Activated CD4-positive, alpha-beta memory T cell treated with anti-CD3 and anti-CD28 coated beads, Interleukin-2, amount 10 ng/mL, durations not matched to agents 7 days and 5 days (primary cell): ENCODE measurements at places on chromosomes 13 and 19.

GRCh38 chr13:35961461-35962220, 169.5 kb downstream of the DCLK1 start:
- DNase-seq = no peak

DNA sequence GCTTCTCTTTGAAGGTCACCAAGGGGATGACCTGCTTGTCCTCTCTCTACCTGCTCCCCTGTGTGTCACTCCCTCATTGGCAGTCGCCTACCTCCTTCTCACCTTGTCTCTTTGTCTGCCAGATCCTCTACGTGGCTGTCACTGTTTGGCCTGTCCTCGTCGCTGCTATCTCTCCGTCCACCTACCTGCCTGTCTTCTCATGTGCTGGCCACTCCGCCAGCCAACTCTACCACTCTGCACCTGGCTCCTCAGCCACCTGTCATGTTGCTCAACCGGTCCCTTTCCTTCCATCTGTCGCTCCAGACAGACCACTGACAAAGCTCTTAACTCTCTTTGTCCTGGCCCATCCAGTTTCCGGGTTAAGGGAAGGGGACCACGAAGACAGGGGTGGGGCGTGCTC, at the start of gene KLK12:
TSS of gene KLK12 (minus strand) at position 299 of the 400 bp plus-strand sequence. CDS start 381 bp downstream, outside the sequence.
- DNase-seq = no peak

- no peak for DNase-seq
Observed at GRCh38 chr13:81304121-81304659, 963.3 kb upstream of the SPRY2 start.

GRCh38 chr13:40024967-40025714, 369.7 kb downstream of the COG6 start:
- DNase-seq = no peak

DNA sequence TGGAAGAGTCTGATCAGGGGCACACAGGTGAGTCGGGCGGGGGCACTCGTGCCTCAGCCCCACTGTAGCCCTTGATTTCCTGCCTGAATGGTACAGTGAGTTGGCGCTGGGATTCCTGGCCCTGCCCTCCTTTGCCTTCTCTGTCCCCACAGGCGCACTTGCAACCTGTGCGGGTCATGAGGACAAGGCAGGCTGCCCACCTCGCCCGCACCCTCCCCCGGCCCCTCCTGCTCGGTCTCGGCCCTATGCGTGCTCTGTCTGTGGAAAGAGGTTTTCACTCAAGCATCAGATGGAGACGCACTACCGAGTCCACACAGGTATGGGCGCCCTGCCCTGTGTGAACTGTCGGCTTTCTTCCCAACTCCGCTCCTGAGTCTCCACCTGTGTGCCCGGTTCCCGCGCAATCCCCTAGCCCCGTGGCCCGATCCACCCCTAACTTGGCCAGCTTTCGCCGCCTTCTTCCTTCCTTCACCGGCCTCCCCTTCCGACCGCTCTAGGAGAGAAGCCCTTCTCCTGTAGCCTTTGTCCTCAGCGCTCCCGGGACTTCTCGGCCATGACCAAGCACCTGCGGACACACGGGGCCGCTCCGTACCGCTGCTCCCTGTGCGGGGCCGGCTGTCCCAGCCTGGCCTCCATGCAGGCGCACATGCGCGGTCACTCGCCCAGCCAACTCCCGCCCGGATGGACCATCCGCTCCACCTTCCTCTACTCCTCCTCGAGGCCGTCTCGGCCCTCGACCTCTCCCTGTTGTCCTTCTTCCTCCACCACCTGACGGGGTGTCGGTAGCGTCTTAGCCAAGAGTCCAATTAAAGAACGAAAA, 1.6 kb upstream of the KMT2B start:
- peak; percentile 36 for DNase-seq

- no peak for DNase-seq
Observed at GRCh38 chr13:22470075-22470474, 710.7 kb upstream of the SGCG start.

DNA sequence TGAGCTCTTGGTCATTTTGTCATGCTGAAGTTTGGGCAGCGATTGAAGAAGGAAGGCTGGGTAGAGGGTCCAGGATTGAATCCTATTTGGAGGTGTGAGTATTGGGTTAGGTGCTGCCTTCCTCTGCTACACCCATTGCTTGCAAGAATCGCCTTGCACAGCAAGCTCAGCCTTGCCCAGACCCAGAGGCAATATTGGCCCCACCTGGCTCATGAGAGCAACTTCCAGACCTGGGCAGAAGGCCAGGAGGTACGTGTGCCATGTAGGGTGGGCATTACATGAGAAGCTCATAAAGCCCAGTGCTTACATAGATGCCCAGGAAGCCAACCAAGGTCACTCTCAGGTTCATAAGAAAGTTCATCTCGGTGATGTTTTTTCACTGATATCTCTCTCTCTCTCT, 718.0 kb downstream of the EFNB2 start:
- no peak for DNase-seq

- peak; percentile 87 for DNase-seq
Observed at GRCh38 chr19:1133471-1133929, 29.7 kb downstream of the GPX4 start.

- no peak for DNase-seq
Observed at GRCh38 chr19:30692181-30692811, 320.1 kb downstream of the ZNF536 start.

DNA sequence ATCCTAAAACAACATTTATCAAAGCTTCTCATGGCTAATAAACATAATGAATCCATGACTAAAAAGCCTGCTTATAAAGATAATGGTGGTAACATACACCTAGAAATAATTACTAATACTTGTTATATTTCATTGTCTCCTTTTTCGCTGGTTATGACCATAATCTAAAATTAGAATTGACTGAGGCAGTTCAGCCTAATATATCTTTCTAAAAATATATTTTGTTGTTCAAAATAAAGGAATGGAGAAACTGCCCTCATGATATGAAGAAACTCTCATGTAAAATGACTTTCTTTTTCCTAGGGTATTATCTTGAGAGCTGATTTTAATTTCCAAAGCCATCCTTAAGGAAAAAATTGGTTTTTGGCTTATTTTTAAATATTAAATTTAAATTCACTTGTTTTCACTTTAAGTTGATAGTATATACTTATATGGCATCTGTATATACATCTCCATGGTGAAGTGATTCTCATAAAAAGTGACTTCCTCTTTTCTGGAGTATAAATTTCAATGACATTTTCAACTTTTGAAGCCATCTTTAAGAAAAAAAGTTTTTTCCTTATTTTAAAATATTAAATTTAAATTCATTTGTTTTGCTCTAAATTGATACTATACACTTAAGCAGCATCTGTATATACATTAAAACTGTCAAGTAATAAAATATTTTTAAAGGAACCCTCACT, 204.6 kb downstream of the VWA8 start:
- no peak for DNase-seq

DNA sequence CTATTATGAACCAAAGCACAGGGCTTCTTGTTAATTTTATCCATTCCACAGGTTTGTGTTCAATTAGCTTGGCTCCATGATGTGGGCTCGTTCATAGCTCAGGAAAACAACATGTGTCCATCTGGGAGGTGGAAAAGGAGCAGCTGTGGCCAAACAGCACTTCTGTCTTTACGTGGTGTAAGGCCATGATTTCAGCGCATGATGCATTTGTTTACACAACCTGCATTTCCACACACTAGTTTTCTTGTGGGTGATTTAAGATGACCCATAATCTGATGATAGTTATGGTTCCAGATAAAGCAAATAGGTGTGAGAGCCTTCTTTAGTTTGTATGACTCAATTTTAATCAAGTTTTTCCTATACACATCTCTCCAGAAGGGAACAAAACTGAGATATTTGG, 101.7 kb downstream of the TNFRSF19 start:
- DNase-seq = no peak

DNA sequence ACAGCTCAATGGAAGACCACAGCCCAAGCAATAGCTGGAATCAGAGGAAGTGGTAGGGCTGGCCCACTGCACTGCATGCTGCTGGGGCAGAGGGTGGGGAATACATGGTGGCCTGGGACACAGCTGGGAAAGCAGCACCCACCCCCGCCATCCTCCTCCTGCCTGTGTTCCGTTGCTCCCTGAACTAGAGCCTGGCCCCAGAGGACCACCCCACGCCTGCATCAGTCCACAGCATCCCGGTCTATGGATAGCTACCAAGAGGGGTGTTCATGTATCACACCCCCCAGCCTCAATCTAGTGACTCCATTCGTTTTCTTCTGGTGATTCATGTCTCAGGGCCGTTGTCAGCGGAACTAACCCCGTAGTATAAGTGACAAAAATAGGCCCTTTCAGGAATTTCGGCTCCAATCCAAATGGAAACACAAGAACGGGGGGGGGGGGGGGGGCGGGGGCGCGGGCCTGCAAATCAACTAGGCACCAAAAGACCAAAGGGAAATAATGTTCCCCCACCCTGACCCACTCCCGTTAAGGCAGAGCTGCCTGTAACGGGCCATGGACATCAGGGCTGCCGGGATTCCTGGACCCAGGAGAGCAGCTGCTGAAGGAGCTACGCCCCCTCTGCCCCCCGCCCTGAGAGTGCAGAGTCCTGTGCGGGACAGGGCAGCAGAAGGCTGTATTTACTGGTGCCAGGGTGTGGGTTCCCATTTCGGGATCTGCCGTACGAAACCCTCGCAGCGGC, 18.9 kb upstream of the EPHX3 start:
- no peak for DNase-seq

DNA sequence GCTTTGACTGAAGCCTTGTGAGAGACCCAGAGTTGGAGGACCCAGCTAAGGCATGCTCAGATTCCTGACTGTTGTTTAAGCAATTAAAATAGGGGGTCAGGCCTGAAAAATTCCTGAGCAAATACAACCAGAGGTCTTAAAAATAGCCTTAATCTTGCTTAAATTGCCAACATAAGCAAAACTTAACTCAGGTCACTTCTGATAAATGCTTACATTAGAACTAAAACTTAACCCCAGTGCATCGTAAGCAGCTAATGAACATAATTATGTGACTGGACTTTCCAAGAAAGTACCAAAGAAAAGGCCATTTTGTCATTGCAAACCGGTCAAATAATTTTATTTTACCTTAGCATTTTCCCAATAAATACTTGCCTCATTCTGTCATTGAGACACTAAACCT, 294.5 kb downstream of the ENOX1 start:
- no peak for DNase-seq

- no peak for DNase-seq
Observed at GRCh38 chr13:23558675-23559536, 11.3 kb upstream of the TNFRSF19 start.

- DNase-seq = no peak
Observed at GRCh38 chr19:657611-658010, 5.4 kb downstream of the RNF126 start.

DNA sequence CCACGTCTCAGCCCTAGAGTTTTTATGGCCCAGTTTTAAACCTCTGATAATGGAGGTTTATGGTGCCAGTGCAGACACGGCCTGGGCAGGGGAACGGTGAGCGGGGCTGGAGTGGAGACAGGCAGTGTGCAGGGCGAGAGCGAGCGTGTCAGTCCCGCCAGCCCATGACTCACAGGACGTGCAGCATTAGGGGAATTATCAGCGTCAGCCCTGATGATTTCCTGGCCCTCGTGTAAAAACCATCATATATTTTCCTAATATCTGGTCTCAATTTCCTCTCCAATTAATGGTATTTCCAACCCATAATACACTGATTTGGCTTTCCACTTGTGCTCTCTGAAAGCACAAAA, 104.6 kb upstream of the VSTM2B start:
- DNase-seq = no peak

GRCh38 chr19:11421371-11422098, 2.4 kb upstream of the RGL3 start:
- DNase-seq = peak; percentile 45

DNA sequence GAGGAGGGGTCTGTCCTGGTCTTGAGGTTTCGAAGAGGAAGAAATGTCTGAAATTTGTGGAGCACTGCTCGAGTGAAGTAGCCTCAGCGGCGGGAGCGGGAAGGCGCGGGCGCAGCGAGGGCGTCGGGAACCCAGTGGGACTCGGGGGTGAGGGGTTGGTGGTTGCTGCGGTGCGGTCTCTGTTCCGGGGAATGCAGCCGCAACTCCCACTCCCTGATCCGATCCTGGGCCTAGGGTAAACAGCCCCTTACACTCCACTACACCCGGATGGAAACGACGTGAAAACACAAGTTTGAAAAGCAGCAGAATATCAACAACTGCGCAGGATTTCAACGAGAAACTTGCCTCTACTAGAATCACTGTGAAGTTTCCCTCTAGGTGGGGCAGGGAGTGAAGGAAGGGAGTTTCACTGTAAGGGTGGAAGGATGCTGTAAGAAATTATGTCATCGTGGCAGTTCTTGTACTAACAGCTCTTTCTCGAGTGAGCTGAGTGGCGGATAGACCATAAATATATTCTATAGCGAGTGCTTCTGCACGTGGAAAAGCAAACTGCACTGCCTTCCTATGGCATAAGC, 2.0 kb upstream of the KLF12 start:
- DNase-seq = peak; percentile 36

GRCh38 chr13:28492569-28493367, 2.2 kb downstream of the FLT1 start:
- DNase-seq = peak; percentile 52

DNA sequence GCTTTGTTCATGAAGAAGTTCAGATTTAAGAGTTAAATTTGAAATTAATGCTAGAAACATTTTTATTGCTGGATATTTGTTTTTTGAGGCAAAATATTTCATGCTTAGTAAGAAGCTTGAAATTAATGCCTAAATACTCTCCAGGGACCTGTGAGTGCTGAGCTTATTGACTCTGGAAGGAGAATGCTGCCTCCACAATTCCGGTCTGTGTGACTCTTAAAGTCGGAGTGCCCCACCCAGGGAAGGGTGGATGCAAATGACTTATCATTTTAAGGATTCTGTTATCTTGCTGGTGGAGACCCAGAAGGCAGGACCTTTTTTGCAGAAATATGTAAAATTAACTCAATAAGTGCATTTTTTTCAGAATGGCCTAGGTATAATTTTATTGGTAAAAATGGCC, 143.8 kb upstream of the RXFP2 start:
- no peak for DNase-seq

GRCh38 chr13:32423592-32423991, 4.3 kb downstream of the N4BP2L1 start:
- DNase-seq = no peak

DNA sequence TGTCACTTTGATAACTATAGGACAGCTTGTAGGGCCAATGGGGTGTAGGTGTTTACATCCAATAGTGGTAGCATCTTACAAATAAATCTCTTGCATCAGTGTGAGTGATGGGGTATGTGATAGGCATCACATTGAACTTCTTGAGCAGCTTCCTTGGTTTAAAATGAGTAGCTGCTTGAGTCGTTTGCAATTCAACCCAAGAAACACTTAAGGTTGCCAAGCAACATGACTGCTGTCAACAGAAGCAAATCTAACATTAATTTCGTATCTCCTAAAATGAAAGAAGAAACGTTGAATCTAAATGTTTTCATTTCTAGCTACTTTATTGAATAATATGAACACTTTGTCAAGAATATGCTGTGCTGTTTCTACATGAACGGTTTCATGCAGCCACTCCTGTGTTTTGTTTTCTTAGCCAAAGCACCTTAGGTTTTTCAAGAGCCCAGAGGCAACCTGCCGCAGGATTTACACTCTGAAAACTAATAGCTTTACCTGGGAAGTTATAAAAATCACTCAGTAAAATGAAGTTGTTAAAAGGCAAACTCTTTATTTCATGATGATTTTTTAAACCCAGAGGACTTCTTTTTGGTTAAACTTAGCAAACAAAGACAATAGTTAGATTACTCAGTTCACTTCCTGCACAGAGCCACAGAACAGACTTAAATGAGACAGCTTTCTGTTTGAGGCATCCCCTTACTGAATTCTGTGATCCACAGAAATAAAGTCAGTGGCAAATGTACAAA, 305.2 kb downstream of the MTUS2 start:
- DNase-seq = no peak
